ENCODE measurements at places on chromosomes 11 and 22. TPM values are rescaled to one million over a fixed set of nuclear protein-coding genes. Genes with fewer than 3 reads are reported as not detected.

The PKP3 gene
- 141 TPM for total RNA-seq

The APLNR gene
- total RNA-seq: 5.1 TPM

The DNAJB13 gene
- total RNA-seq: not detected

The PANX3 gene
- not detected for total RNA-seq

The CCDC87 gene
- total RNA-seq: not detected

The NEAT1 gene
- total RNA-seq: 2,124 TPM

The ADM2 gene
- 1.3 TPM for total RNA-seq

The BSCL2 gene
- total RNA-seq: 133 TPM

DNA sequence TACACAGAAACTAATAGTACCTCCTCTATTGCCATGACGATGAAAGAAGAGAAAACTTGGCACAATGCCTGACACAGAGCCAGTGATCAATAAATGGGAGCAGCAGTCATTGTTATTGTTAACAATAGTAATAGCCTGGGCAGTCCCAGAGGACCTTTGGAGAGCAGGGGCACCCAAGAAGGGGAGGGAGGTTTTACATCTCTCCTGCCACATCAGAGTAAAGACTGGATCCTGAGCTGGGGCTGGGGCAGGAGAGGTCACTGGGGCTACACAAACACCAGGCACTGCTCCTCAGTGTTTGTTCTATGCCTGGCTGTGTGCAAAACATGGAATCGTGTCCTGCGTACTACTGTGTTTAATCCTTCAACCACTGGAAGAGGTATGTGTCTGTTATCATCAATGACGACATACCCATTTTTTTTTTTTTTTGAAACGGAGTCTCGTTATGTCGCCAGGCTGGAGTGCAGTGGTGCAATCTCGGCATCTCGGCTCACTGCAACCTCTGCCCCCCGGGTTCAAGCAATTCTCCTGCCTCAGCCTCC lies 25.0 kb upstream of the CREB3L1 start:
- peak; percentile 78 for DNase-seq

- no peak for DNase-seq
Observed at GRCh38 chr22:37628830-37629229, 10.6 kb upstream of the SH3BP1 start.

- DNase-seq: peak; percentile 83
Observed at GRCh38 chr11:130431331-130431773, 2.9 kb upstream of the ADAMTS8 start.

GRCh38 chr11:22828373-22828772 lies 1.2 kb downstream of the SVIP start:
- DNase-seq: no peak

GRCh38 chr11:45285250-45285828 lies 802 bp downstream of the SYT13 start:
- DNase-seq: peak; percentile 19

- no peak for DNase-seq
Observed at GRCh38 chr11:2522631-2523255, 77.9 kb downstream of the KCNQ1 start.

DNA sequence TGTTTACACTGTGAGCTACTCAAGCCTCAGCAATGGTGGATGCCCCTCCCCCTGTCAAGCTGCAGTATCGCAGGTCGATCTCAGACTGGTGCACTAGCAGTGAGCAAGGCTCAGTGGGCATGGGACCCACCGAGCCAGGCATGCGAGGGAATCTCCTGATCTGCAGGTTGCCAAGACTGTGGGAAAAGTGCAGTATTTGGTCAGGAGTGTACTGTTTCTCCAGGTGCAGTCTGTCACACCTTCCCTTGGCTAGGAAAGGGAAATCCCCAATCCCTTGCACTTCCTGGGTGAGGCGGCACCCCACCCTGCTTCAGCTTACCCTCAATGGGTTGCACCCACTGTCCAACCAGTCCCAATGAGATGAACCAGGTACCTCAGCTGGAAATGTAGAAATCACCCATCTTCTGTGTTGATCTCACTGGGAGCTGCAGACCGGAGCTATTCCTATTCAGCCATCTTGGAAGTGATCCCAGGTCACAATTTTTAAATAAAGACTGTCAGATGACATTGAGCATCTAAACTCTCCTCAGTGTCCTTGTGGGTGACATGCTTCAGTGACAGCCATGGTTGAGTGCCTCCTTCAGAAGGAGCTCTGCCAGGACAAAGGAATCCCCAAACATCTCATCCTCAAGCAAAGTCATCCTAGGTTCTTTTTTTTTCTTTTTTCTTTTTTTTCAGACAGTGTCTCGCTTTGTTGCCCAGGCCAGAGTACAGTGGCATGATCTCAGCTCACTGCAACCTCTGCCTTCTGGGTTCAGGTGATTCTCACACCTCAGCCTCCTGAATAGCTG lies 10.8 kb downstream of the SLC22A24 start:
- DNase-seq: no peak

GRCh38 chr22:45580726-45581381 lies 78.2 kb downstream of the FBLN1 start:
- DNase-seq: no peak

GRCh38 chr11:86446163-86446923 lies 71.7 kb downstream of the CCDC81 start:
- DNase-seq: no peak

GRCh38 chr11:113034576-113034975 lies 73.4 kb downstream of the NCAM1 start:
- no peak for DNase-seq

DNA sequence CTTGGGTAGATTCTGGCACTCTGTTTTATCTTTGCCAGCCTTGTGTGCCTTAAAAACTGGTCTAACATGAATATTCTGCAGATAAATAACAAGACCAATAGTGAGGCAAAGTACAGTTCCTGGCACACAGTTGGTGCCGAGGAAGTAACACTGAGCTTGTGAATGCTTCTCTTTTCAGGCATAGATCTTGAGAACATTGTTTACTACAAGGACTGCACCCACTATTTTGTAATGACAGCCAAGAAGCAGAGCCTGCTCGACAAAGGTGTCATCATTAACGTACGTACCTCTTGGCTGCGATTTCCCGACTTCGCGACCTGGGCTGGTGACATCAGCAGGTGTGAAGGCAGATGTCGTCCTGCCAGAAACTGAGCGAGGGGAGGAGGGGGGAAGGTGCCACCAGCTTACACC lies 105.7 kb downstream of the MICAL2 start:
- peak; percentile 57 for DNase-seq

DNA sequence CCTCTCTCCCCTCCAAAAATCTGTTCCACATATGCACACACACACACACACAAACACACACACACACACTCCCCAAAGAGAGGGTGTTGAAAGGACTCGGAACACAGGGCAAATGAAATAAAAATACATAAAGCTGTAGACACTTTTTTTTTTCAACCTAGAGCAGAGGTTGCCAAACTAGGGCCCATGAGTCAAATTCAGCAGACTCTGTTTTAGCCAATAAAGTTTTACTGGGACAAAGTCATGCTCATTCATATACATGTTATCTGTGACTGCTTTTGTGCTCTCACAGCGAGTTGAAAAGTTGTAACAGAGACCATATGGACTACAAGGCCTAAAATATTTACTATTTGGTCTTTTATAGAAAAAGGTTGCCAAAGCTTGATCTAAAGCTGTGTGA lies 8.9 kb downstream of the IMMP1L start:
- DNase-seq: no peak

GRCh38 chr11:129251067-129251466 lies 58.9 kb upstream of the ARHGAP32 start:
- DNase-seq: no peak

DNA sequence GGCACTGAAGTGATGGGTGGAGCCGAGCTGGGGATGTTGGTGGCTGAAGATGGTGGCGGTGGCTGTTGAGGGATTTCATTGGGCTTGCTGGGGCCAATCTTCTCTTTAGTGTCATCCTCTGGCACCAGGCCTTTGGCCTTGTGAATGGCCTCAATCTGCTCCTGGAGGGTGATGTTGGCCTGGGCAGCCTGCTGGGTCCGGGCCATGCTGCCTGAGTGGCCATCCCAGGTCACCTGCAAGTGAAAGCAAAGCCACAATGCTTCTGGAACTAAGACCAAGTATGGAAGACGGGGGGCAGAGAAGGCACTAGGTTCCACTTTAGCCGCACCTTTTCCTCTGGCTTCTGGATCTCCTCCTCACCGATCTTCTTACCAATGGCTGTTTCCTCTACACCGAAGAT lies 12.1 kb upstream of the TBC1D10A start:
- DNase-seq: no peak

- peak; percentile 49 for DNase-seq
Observed at GRCh38 chr22:49192180-49192856, 635.4 kb downstream of the BRD1 start.

DNA sequence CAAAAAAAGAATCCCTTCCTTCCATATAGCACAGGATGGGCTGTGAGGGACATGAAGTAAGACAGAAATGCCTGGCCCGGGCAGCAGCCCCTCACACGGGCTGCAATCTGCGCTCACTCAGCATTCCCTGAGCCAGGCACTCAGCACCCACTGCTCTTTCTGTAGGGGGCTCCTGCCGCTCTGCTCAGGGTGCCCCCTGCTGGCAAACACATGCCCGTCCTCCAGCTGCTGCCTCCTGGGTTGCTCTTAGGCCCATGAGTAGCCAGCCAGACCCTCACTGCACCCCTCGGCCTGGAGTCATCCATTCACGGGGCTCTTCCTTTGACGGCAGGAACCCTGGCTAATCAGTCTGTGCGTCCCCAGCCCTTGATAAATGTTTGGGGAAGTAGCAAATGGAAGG lies 6.9 kb downstream of the MCAT start:
- DNase-seq: peak; percentile 58

- DNase-seq: no peak
Observed at GRCh38 chr11:134282121-134283045, 6.2 kb downstream of the GLB1L3 start.

DNA sequence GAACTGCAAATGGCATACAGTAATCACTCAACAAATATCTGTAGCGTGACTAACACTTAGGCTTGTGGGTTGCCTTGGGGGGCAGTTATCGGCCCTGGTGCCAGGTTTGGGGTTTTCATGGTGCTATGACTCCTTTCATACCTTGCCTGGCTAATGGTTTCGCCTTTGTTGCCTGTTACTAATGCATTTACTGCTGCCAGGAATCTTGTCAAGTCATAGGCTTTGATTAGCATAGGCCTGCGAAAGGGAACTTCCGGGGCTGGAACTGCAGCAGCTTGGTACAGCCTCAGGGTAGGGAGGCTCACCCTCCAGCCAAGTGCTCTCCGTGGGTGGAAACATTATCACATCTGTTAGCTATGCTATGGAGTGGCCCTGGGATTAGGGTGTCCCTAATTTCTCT lies 13.2 kb downstream of the SLC25A18 start:
- no peak for DNase-seq

GRCh38 chr11:67280341-67280787 lies 8.7 kb upstream of the ANKRD13D start:
- DNase-seq: no peak

DNA sequence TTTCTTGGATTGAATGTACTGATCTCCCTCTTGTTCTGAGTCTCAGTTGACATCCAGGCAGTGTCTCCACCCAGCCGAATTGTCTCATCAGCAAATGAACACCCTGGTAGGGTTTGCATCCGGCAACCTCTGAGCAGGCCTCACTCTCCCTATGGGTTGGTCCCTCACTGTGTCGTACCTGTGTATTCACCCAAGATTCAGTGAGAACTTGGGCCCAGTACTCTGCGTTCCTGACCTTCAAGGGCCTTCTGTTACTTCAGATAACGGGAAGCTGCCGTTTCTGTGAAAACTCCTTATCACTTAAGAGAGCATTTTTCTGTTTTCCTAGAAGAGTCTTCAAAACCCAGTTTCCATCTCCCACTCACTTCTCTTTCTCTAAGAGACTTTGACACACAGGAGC lies 915.6 kb downstream of the TBC1D22A start:
- DNase-seq: no peak
